ENCODE measurements at places on chromosomes 7 and 10.

- no peak for DNase-seq
These were observed 14.2 kb downstream of the SNX8 start for GRCh38 chr7:2299870-2300512.

DNA sequence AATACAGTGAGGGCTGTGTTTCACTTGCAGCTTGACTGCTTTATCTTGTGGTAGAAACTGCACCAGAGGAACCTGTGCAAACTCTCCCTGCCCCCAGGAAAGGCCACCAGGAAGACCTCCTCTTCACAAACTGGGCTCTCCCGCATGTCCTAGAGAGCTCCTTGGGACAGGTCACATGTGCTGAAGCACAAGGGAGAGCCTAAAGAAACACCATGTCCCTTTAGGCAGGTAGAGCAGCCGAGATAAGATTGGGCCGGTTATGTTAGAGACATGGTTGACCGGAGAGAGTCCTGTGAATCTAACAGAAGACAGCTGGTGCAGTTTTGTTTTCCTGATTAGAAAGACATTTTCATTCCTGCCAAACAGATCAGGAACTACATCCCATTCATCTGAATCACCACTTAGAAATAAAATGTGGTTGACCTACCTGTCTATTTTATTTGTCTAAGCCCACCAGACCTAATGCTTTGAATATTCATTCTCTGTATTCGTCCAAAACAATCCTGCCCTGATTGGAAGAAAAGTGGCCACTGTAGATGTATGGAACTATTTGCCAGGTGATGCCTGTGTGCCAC, 224.1 kb downstream of the GLI3 start:
- DNase-seq: no peak

- no peak for DNase-seq
These were observed 229.5 kb downstream of the CNTNAP2 start for GRCh38 chr7:146346096-146346495.

DNA sequence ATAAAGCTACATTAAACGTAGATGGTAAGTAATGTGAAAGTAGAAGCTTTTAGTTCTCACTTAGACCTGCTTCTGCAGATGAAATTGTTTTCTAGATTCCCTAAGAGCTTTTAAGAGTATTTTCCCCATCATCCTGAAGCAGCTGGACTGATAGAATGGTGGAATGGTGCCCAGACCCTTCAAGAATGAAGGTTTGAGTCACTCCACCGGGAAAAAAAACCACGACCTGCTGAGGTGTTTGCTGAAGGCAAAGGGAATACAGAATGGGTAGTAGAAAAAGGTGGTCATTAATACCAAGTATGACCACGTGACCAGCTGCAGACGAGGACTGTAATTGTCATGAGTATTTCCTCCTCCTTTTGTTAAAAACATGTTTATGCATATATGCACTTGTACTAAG, 79.2 kb upstream of the PTPRZ1 start:
- DNase-seq: no peak

DNA sequence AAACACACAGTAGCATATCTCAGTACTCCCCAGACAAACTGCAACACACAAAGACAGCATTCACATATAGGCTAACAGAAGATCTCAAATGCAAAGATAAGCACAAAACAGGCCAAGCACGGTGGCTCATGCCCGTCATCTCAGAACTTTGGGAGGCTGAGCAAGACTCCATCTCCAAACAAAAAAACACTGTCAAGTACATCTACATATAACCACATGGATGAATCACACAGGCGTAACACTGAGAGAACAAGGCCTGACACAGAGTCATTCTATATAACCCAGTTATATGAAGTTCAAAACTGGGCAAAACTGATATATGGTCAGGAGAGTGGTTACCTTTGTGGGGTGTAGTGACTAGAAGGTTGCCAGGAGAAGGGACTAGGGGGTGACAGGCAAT, 506.4 kb downstream of the KCNMA1 start:
- DNase-seq: no peak

GRCh38 chr7:157177333-157177982, 38.7 kb downstream of the UBE3C start:
- no peak for DNase-seq

- no peak for DNase-seq
These were observed 57.4 kb downstream of the TMEM209 start for GRCh38 chr7:130147710-130148325.

DNA sequence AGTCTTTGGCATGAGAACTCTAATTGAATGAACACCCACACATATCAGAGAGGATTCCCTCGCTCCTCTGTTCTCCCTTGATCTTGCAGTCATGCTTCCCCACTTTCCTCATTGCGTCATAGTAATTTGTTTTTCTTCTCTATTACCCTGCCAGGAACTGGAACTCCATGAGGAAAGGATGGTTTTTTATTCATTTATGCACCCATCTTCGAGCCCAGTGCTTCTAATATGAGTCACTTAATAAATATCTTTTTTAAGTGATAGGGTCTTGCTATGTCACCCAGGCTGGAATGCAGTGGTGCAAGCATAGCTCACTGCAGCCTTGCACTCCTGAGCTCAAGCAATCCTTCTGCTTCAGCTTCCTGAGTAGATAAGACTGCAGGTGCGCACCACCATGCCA, 83.5 kb downstream of the OTUD1 start:
- DNase-seq: no peak

GRCh38 chr10:79054203-79055099, 14.3 kb upstream of the ZMIZ1 start:
- no peak for DNase-seq

DNA sequence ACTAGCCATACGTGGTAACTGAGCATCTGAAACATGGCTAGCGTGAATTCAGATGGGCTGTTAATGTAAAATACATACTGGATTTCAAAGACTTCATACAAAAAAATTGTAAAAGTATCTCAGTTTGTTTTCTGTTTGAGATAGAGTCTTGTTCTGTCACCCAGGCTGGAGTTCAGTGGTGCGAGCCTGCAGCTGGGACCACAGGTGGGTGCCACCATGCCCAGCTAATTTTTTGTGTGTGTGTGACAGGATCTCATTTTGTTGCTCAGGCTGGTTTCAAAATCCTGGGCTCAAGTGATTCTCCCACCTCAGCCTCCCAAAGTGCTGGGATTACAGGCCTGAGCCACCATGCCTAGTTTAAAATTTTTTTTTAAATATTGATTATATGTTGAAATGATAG, 4.5 kb downstream of the TMEM243 start:
- no peak for DNase-seq

Measured in GF-D8 (cell line).